ENCODE measurements at places on chromosomes 7 and 10. TPM values are rescaled to one million over a fixed set of nuclear protein-coding genes. Genes with fewer than 3 reads are reported as not detected.

The SPDYE11 gene
- not detected for total RNA-seq

GRCh38 chr7:132075515-132075914 lies 500.8 kb downstream of the PLXNA4 start:
- DNase-seq, result no peak

DNA sequence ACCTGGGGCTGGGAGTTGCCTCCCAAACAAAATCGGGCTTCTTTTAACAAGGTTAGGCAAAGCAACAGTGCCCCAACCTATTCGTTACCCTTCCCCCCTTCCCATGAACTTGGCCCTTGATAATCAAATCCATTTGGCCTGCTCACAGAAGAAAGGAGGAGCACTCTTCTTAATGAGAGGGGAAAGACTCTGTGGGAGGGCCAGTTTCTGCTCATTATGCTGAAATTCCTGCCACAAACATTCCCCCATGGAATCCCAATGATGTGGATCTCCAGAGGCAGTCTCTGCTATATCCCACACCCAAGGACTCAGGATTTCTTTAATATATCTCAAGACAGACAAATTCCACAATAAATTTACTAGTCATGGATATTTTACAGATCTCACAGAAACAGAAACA lies 43.0 kb downstream of the LSM5 start:
- no peak for DNase-seq

GRCh38 chr7:9028012-9028411 lies 594.6 kb downstream of the NXPH1 start:
- no peak for DNase-seq
